ENCODE measurements at places on chromosomes 2 and 18. TPM values are rescaled to one million over a fixed set of nuclear protein-coding genes. Genes with fewer than 3 reads are reported as not detected.

GRCh38 chr2:96103761-96104486, 12.4 kb downstream of the ADRA2B start:
- DNase-seq: no peak

- no peak for DNase-seq
Measured at GRCh38 chr2:86790676-86791572, at the start of gene CD8A. CD8A (minus strand) TSS chr2:86790913; CDS start chr2:86790825, 88 bp downstream.

DNA sequence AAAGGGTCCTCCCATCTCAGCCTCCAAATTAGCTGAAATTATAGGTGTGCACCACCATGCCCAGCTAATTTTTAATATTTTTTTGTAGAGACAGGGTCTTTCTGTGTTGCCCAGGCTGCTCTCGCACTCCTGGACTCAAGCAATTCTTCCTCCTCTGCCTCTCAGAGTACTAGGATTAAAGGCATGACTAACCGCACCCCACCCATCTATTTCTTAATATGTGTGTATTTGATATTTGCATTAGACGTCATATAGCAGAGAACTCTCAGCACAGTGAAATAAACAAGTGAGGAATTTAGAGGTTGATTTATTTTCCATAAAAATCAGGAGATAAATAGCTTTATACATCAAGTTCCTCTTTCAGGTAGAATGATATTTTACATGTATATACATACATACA, 213.5 kb downstream of the FSIP2 start:
- DNase-seq: no peak

CXCR4 gene
- 7.8 TPM for total RNA-seq

MC4R gene
- total RNA-seq: not detected

GRCh38 chr2:240362826-240363745, 72.4 kb upstream of the GPC1 start:
- DNase-seq: no peak

Data from posterior vena cava (tissue), 2 donors.